ENCODE measurements at places on chromosomes 12 and 14.

DNA sequence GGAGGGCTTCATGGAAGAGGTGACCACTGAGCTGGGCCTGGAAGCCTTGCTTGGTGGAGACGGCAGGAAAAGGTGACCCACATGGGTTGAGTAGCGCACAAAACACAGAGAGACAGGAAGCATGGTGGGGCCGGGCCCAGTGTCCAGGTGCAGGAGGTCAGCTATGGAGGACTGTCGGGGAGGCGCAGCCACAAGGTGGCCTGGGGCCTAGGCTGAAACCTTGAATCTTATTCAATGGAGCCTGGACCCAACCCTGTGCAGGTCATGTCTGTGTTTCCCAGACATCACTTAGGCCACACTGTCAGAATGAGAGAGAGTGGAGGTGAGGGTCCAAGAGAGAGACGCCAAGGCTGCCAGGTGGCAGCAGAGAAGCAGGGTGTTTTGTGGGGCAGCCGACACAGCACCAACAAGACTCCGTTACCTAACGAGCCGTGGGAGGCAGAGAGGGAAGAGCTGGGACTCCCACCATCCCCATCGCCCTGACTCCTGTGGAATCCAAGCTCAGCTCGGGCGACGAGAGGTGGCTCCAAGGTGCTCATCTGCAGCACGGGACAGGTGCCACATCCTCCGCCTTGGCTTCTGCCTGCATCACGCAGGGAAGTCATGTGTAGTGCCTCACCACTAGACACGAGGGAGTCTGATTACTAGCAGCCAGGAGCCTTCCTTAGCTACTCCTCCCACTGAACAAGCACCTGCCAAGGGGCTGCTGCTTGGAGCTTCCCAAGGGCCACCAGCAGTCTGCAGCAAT is 38.7 kb downstream of the DEGS2 start:
- DNase-seq = no peak

- DNase-seq = no peak
Observed at GRCh38 chr14:34796902-34797301, 78.3 kb downstream of the BAZ1A start.

DNA sequence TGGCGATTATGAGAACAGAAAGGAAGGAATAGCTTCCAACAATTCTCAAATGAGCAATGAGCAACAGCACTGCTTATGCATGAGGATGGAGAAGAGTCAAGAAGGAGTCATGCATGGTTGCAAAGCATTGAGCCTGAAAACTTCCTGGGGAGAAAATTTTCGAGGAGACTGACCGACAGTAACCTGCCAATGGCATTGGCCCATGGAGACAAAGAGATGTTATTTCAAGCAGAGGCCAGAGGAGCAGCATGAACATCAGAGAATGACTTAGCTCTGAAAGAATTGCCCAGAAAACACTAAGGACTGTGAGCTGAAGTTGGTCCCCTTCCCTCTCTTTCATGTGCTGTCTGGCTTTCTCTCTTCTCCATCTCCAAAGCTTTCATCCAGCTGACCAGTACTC is 343.4 kb downstream of the ADAMTS20 start:
- DNase-seq = no peak

GRCh38 chr14:34355584-34356263 is 106.3 kb downstream of the SPTSSA start:
- no peak for DNase-seq

- DNase-seq = no peak
Observed at GRCh38 chr12:71849109-71849851, 9.7 kb downstream of the TBC1D15 start.

DNA sequence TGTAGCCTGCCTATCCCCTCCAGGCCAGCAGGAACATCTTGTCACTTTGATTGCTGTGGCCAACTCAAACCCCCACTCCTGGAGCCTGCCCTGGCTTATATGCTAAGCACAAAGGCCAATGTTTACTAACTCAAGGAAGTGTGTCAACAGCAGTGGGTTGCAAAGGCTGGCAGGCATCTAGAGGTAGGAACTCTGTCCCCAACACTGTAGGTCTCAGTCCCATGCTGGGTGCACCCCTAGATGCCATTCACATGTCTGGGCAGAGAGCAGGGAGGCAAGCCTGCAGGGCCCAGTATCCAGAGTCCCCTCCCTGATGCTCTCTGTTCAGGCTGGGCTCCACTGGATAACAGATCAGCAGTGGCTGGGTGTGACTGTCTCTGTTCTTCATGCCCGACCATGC is 1.6 kb upstream of the HPD start:
- no peak for DNase-seq

- DNase-seq = no peak
Observed at GRCh38 chr12:11876307-11876706, 194.4 kb upstream of the BCL2L14 start.

GRCh38 chr14:93879362-93879983 is 47.7 kb upstream of the FAM181A start:
- DNase-seq = no peak

- DNase-seq = no peak
Observed at GRCh38 chr12:9244894-9245293, 36.7 kb upstream of the PZP start.

- DNase-seq = no peak
Observed at GRCh38 chr12:54719691-54720090, 71.5 kb upstream of the DCD start.

- DNase-seq = no peak
Observed at GRCh38 chr12:19620222-19620621, 180.9 kb downstream of the AEBP2 start.

DNA sequence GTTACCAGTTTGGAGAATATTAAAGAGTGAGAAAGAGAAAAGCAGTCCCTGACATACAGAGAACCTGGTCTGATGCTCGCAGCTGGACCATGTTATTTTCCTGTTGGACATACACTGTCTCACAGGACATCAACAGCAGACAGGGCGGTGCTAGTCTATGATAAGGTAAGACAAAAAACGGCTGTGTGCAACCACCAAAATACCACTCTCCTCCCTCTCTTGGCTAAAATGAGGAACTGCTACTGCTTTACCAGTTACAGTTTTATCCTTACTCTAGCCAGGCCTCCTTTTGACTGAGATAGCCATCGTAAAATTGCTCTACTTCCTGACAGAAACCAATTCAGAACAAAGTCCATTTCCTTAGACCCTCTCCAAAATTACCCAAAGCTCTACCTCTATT is 47.0 kb upstream of the ERGIC2 start:
- DNase-seq = no peak

GRCh38 chr14:49961270-49962222 is 68.7 kb downstream of the ARF6 start:
- DNase-seq = no peak

GRCh38 chr12:94192506-94192905 is 44.1 kb downstream of the PLXNC1 start:
- no peak for DNase-seq

DNA sequence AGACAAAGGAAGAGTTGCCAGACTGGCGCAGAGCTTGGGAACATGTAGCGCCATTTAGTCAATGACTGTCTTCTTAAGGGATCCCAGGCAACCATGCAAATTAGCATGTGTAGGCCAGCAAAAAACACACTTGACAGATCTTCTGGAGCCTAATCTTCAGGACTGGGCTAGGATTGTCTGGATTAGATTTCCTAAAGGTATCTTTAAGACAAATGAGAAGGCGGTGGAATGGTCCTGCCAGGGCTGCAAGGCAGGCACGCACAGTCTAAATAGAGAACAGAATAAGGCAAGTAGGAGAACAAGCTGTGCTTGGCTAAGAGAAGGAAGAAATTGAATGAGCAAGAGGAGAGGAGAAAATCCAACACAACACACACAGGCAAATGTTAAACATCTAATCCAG is 80.0 kb downstream of the CIT start:
- no peak for DNase-seq

DNA sequence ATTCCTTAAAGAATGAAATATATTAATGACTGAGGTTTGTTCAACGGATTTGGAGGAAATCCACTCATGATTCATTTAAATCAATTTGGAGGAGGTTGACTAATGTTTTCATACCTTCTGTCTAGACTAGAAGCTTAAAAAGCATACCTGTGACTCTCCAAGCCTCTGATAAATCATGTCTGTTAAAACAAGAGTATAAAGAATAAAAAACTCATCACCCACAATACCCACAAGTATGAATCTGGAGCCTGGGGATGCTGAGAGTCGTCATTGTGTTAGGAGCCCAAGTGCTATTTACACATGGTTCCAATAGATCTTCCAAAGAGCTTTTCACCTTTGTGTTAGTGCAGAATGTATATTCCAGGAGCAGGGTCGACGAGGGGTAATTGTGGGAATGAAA is 86.8 kb upstream of the ADAMTS20 start:
- no peak for DNase-seq

GRCh38 chr14:61145034-61145902 is 135.9 kb downstream of the TMEM30B start:
- no peak for DNase-seq

- no peak for DNase-seq
Observed at GRCh38 chr14:52268279-52269061, 972 bp downstream of the PTGDR start.

- no peak for DNase-seq
Observed at GRCh38 chr12:977156-977555, 13.9 kb upstream of the ERC1 start.

DNA sequence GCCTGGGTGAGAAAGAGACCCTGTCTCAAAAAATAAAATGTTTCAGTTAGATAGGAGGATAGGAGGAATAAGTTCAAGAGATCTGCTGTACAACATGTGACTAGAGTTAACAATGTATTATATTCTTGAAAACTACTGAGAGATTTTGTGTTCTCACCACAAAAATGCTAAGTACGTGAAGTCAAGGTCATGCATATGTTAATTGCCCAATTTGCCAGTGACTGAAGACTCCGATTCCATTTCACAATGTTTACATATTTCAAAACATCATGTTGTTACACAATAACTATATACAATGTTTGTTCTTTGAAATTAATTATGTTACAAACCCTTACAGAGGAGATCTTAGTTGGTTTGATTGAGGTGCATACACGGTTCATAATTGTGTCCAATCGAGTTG is 52.1 kb downstream of the SLC15A4 start:
- DNase-seq = no peak

- DNase-seq = no peak
Observed at GRCh38 chr14:50795909-50796308, 35.1 kb downstream of the NIN start.

- DNase-seq = no peak
Observed at GRCh38 chr14:105013150-105013785, 7.6 kb downstream of the CDCA4 start.

- no peak for DNase-seq
Observed at GRCh38 chr12:52632656-52633055, 14.3 kb upstream of the KRT73 start.

DNA sequence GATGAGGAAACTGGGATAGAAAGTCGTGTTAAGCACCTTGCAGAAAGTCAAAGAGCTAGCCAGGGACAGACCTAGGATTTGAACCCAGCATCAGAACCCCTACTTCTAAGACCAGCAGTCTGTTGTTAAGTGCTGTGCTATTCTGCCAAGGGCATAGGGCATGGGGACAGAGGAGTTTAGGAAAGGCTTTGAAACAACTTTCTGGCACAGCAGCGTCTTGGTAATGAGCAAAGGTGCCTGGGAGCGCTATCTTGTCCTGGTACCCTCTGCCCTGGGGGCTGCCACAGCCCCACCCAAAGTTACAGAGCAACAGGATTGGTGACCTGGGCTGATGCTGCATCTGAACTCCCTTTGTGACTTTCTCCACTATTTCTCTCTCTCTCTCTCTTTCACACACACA is 1108.1 kb downstream of the BCL11B start:
- no peak for DNase-seq

DNA sequence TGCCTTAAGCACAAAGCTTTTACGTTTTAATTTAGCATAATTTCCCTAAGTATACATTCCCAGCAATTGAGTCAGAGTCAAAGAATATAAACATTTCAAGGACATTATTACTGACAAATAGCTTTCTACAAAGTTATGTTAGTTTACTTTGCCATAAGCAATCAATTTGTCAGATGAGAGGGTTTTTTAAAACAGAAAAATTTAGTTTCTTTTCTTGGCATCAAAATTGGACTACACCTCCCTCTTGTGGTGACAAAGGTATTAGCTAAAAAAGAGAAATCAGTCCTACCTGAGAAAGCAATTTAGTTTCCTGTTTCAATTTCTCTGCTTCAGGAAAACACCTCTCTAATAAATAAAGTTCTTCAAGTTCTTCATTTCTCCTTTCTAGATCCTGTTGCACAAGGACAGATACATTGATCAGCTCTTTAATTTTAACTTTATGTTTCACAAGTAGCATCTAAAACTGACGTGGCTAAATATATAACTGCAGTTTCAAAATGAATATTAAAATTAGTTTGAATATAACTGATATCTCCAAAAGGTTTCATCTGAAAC is 39.9 kb downstream of the DNAI7 start:
- no peak for DNase-seq

GRCh38 chr14:71511152-71511551 is 421.1 kb upstream of the RGS6 start:
- no peak for DNase-seq

GRCh38 chr12:85626001-85626783 is 210.0 kb downstream of the RASSF9 start:
- no peak for DNase-seq

DNA sequence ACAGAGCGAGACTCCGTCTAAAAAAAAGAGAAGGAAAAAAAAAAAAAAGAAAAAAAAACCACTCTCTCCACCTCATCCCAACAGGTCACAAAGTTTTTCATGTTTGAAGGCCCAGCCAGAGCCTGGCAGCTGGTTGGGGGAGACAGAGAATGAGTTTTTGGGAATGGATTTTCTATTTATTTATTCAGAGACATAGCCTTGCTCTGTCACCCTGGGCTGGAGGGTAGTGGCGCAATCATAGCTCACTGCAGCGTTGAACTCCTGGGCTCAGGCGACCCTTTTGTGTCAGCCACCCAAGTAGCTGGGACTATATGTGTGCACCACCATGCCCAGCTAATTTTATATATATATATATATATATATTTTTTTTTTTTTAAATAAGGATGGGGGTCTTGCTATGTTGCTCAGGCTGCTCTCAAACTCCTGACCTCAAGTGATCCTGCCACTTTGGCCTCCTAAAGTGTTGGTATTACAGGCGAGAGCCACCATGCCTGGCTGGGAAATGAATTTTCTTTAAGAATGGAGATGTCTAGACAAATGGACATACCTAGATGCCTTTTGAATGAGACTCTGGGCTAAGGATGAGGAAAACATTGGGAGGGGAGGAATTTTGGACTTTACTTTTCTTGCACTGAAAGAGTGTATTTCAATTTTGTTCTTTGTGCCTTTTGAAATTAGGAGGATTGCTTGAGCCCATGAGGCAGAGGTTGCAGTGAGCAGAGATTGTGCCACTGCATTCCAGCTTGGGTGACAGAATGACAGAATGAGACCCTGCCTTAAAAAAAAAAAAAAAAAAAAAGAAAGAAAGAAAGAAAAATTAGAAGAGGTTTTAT is 16.9 kb upstream of the PPP1R1A start:
- no peak for DNase-seq

DNA sequence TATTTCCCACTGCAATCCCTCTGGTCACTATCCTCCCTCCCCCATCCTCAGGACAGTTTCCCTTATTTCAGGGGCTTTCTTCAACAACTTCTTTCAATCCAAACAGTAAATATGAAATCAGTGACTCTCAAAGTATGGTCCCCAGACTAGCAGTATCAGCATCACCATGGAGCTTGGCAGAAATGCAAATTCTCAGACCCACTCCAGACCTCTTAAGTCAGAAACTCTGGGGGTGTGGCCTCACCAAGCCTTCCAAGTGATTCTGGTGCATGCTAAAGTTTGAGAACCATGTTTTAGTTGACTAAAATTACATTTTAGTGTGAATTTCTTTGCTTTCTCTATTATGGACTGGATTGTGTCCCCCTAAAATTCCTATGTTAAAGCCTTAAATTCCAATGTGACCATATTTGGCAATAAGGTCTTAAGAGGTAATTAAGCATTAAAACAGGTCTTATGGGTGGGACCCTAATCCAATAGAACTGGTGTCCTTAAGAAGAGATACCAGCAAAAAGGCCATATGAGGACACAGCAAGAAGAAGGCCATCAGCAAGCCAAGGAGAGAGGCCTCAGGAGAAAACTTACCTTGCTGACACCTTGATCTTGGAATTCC is 23.2 kb downstream of the ATP2B1 start:
- no peak for DNase-seq

All from stimulated activated CD8-positive, alpha-beta memory T cell treated with anti-CD3 and anti-CD28 coated beads, Interleukin-7, amount 100 ng/mL, for 4 hours (primary cell).